Midbrain (tissue), 1 donor: ENCODE measurements at places on chromosomes 6 and 20.
A peak's percentile ranks its signal among the peaks of the same experiment; 100 is the strongest.

DNA sequence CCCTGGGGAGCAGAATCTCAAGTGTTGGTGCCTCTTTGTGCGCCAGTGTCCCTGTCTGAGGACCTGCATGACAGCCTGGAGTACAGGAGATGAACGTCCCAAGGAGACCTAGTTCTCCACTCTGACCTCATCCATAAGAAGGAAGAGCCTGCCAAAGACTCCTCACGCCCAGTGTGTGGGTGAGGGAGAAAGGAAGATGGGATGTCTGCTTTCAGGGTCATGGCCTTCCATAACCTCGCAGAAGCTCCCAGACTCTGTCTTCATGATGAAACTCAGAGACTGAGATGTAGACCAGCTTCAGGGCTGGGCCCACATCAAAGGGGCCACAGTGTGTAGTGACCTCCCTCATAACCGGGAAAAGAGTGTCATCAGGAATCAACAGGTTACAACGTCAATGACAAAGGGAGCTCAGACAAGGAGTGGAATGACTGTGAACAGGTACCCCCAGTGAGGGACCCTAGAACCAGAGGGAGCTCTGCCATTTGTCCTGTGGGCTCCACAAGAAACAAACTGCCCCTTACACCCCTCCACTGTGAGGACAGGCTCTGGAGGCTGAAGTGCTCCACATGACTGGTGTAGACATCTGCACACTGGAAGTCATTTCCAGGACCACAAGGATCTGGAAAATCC is 8.1 kb downstream of the HLA-DQB1 start:
- no peak for DNase-seq

DNA sequence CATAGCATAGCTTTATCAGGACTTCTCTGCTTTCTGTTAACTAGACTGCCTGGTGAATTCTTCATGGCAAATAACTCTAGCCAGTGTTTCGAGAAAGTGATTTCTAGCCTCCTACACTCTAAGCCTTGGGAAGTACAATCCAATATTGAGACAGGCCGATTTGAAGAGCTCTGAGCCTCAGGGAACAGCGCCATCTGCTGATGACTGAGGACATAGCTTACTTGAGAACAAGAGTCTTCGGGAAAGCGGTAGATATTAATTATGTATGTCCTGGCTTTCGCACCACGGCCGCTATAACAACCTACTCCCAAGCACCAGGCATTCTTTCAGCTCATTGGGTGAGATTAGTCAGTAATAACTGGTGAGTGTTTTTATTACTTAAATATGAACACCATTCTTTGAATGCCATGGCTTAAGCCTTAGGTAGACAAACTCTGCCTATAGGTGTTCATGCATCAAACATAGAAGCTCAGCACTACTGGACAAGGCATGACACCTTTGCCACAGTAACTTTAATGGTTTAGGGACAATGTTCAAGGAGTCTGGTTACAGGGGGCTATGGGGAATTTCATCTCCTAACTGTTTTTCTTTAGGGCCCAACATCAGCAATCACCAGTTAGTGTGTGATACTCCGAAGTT is 518.6 kb downstream of the BMP2 start:
- peak; percentile 85 for DNase-seq

- peak; percentile 45 for DNase-seq
Observed at GRCh38 chr20:21509597-21510371, 4.1 kb downstream of the NKX2-2 start.

DNA sequence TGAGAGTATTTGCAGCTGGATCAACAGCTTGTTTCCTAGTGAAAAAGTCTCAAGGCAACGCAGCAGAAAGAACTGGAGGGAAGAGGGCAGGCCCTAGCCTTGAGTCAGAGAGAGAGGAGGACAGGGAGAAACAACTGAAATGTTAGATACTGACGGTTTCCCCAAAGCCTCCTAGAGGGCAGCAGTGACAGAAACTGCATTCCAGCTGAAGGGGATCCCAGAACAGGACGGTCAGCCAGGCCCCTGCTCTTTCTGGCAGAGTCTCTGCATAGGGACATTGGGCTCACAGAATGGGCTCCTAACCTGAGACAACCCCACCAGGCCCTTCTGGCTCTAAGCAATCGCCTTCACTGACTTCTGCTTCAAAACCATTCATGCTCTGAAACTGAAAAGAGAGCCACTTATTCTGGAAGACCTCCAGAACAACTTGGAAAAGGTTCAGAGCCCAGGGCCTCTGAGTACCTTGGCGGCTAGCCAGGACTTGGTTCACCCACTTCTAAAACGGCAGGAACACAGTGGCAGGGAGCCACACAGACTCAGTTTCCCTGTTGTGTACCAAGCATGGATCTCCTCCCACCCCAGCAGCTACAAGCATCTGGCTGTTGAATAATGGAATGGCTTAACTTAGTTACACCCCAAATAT is 72.9 kb downstream of the PSMB1 start:
- DNase-seq = peak; percentile 49

DNA sequence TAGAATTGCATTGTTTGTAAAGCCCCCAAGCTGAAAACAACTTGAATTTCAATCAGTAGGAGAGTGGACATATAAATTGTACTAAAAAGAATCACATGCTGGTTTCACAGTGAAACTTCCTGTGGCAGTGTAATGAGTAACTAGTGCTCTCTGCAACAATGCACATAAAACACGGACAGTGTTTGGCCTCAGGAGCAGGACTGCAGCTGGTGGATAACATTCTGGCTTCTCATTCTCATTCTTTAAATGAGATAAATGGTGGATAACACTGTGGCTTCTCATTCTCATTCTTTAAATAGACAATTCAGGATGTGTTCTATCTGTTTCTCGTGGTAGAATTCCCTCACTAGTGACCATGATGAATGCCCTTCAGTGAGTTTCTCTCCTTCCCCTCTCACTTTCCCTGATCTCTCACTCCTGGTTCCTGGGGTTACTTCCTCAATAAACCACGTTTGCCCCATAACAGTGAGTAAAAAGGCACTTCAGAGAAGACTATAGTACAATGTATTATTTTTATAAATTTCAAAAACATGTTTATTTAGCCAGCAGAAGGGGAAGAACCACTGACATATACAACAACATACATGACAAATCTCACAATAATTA is 59.9 kb downstream of the SLC22A2 start:
- no peak for DNase-seq

DNA sequence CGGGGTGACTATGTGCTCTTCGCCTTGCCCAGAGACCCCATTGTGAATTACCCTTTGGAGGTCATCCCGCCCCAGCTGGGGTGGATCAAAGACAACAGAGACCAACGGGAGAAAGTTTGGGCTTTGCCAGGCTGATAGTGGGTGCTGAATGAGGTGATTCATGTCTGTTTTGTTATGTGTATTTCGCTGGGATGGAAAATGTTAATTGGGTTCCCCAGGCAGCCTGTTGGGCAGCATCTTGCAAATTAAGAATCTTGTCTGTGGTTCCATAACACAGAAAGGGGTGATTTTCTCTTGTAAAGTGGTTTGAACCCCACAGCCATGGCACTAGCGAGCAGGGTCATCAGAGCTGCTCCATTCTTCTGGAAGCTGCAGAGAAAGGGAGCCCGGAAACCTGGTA is 63.1 kb upstream of the UNC93A start:
- DNase-seq = no peak

GRCh38 chr20:62564456-62565245 is 77.7 kb upstream of the SLCO4A1 start:
- no peak for DNase-seq

- no peak for DNase-seq
Observed at GRCh38 chr6:139611327-139612134, 237.1 kb upstream of the CITED2 start.

- no peak for DNase-seq
Observed at GRCh38 chr6:145031962-145032361, 703.4 kb downstream of the EPM2A start.

DNA sequence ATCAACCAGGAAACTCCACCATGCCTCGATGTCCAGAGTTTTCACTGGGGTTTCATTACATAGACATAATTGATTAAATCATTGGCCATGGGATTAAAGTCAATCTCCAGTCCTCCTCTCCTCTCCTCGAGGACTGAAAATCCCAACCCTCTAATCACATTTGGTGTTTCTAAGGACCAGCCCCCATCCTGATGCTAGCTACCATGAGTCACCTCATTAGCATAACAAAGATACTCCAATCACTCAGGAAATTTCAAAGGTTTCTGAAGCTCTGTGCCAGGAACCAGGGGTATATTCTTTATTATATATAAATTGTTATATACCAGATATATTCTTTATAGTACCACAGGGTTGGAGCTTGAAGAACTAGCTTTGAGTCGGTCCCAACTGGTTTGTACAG is 212.9 kb upstream of the PRND start:
- no peak for DNase-seq

- no peak for DNase-seq
Observed at GRCh38 chr20:25535762-25536161, 49.6 kb downstream of the NINL start.

GRCh38 chr20:63043348-63044203 is 36.8 kb upstream of the BHLHE23 start:
- DNase-seq = no peak

DNA sequence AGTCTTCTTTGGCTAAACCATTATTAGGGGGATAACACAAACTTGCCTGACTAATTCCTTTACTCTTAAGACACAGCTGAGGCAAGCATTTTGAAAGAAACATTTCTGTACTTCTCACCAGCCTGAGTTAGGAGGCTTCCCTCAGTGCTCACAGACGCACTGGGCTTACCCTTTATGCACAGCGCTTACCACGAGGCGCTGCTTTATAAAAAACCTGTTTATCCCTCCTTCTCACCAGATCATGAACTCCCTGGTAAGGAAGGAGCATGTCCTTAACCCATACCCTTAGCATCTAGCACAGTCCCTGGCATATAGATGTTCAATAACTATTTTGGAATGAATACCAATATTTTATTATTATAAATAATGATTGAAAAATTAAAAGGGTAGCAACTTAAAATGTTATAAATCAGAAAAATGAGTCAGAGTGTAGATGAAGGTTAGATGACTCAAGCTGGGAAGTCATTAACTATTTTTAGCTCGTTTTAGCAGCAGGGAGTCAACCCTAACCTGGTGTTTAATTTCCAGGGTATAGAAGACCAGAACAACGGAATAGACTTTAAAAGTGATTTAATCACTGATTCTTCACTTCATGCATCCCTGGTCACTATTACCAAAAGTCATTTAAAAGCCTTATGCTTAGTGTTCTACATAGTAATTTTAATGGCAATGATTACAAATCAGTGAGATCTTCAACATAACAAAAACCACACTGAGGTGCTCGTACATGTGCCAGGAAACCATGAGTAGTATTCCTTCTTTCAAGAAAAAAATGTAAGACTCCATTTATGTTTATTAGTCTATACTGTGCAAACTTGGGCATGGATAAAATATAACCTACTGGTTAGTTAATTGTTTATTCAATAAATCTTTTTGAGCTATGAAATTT is 4.1 kb upstream of the TPD52L1 start:
- DNase-seq = no peak

GRCh38 chr6:16274885-16275589 is 36.6 kb downstream of the GMPR start:
- no peak for DNase-seq

DNA sequence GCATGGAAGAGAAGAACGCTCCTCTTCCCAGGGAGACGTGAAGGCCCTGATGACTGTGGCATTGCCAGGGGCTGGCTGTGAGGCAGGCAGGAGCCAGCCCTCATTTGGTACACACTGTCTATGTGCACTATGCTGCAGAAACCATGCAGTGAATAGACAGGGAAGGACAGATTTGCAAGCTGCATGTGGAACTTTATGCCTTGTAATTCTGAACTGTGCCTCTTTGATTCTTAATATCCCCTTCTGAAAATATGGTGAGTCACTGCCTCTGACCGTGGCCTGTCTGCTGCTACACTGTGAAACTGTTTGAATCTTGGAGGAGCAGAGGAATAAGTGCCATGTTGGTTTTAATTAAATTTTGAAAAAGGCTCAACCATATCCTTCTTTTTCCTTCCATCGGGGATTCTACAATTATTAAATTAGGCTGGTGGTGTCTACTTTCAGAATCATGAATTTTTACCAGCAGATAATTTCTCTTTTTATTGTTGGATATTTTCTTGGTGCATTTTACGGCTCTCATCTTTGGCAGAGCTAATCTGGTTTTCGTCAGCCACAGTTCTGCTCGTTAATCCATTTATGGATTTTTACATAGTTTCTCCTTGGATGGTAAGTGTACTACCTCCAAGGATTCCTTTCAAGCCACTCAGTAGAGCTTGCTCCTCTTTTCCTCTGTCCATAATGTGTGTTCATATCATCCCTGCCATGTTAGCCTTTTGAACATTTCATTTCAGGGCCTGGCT is 301.0 kb upstream of the SLC35B3 start:
- no peak for DNase-seq

DNA sequence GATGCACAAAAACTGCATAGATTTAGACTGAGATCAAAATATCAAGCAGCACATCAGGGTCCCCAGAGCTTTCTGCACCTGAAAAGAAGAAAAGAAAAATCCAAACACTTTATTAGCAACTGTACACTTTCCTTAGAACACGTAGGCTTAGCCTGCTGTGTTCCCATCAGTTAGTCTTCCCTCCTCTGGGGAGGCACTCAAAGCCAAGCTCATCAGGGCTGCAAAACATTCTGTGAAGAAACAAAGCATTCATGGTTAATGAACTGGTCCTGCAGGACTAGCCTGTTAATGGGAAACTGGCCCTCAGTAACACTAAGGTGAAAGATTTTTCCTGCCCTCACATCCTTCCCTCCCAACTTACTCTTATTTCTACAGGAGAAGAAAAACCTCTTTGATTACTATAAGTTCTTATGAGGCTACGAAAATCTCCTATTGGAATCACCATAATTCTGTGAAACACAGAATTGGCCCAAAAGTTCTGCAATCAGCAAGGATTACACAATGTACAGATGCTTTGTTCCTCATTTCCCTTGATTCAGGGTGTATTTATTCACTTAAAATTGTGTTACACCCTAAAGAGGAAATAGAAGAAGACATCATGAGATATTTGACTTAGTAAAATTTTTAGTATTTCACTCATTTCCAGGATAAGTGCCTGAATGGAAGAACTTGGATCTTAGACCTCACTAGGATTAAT is 901.0 kb upstream of the MAP3K7 start:
- no peak for DNase-seq

DNA sequence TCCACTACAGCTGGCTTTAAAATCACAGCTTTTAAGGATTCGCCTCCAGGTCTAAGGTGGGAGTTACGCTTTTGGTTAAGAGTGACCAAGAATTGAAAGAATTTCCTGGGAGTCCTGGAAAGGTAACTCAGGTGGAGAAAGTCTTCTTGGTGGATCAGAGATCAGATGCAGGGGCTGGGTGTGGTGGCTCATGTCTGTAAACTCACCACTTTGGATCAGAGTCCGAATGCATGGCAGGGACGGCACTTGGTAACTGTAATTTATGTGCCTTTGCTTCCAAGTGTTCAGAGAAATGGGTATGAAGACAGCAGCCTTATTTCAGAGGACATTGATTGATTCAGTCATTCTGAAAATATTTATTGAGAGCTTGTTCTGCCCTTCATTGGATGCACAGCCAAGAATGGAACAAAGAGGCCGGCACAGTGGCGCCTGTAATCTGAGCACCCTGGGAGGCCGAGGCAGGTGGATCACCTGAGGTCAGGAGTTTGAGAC is 18.0 kb upstream of the JARID2 start:
- DNase-seq = no peak

GRCh38 chr6:509676-510075 is 118.1 kb downstream of the IRF4 start:
- no peak for DNase-seq
